CD8-positive, alpha-beta T cell (primary cell): ENCODE measurements at places on chromosomes 6 and 20.

DNA sequence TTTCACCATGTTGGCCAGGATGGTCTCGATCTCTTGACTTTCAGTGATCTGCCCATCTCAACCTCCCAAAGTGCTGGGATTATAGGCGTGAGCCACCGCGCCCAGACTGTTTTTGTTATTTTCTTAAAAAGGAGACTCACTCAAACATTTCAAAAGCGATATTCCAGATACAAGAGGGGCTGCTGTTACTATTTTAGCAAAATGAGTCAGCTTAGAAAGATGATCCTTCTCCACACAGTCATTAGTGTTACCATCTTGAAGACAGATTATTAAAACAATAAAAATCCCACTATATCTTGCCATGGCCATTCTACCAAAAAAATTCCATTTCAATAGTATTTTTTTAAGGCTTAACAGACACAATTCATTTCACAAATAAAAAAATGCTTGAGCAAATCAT lies 102.8 kb downstream of the PREP start:
- DNase-seq: no peak

- no peak for DNase-seq
These were observed 117.0 kb downstream of the ANKRD60 start for GRCh38 chr20:58111310-58112016.

- DNase-seq: no peak
These were observed 283.7 kb downstream of the BTBD3 start for GRCh38 chr20:12201289-12201991.

DNA sequence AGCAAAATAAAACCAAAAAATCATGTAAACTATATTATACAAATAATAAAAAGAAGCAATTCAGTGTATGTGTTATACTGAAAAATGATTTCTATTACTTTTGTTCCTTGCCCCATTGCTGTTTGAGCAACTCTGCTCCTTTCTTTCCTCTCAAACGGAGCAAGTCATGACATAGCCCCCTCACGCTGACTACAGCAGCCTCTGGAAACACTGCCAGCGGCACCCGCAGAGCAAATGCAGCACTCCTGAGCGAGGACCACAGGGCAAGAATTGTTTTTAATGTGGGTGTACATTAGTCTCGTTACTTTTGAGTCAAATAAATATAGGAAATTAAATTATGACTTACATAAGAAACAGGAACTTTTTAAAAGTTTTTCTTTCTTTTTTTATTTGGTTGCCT lies 350.1 kb upstream of the HSF2 start:
- DNase-seq: no peak

DNA sequence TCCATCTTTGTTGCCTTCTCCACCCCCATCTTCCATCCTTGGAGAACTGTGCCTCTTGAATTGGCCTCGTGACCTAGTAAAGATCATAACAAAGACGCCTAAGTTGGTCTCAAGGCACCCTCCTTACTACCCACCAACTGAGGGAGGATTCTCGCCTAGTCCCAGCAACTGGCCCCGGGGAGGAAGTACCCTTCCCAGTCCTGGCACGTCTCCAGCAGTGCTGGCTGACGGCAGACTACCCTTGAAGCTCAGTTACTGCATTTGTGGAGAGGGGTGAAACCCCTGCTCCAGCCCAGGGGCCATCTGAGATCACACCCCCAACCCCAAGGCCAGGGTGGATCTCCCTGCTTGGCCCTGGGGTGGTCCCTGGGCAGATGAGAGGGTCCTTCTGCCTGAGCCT lies 2.1 kb upstream of the OSBPL2 start:
- DNase-seq: no peak

DNA sequence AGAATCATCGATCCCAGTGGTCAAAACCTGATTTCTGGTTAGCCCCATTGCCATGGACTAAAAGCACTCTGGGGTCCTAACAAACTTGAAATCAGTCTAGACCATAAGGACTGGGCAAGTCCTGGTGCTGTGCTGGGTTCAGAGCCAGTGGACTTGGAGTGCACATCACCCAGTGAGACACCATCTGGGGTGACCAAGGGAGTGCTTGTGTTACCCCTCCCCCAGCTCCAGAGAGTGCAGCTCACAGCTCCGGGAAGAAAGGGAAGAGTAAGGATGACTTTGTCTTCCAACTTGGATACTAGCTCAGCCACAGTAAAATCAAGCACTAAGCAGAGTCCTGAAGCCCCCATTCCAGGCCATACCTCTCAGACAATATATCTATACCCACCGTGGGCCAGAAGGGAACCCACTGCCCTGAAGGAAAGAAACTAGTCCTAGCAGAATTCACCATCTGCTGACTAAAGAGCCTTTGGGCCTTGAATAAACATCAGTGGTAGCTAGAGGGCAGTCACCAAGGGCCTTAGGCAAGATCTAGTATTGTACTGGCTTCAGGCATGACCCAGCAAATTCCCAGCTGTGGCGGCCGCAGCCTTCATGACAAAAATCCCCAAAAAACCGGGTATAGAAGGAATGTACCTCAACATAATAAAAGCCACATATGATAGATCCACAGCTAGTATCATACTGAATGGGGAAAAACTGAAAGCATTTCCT lies 153.5 kb upstream of the OGFRL1 start:
- no peak for DNase-seq

GRCh38 chr6:44072452-44072958 lies 54.7 kb downstream of the MRPL14 start:
- no peak for DNase-seq

GRCh38 chr6:169527306-169527705 lies 174.5 kb downstream of the WDR27 start:
- DNase-seq: no peak

DNA sequence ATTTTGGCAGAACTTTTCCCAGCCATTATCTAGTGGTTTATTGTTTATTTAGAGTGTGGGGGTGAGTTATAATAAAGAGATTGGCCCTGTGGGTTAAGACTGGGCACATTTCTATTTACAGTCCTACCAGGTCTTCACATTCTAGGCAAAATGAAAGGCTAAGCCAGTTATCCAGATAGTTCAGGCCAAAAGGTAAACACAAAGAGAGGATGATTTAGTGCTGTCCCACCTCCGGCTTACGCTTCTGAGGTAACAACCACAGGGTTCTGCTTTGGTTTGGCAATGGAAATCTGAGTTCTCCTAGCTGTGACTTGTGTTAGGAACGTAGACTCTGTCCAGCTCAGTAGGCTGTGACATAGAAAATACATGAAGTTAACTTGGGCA lies 50.3 kb upstream of the PTPRK start:
- DNase-seq: no peak

GRCh38 chr20:54435015-54435414 lies 40.4 kb upstream of the DOK5 start:
- no peak for DNase-seq

DNA sequence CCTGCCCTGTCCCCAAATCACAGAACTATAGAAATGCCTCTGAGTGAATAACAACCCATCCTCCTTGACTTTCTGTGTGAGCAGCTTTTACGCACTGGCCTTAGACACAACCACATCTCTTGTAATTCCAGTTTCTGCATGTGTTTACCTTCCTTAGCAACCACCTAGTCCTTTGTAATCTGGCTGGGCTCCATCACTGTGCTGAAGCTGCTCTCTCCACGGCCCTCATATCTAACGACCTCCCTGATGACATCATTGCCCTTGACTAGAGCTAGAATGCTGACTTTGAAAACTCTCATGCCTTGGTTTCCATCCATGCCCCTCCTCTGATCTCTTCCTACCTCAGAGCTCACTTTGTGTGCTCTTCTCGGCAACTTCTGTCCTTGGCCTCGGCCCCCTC lies 30.5 kb upstream of the GLP1R start:
- no peak for DNase-seq

DNA sequence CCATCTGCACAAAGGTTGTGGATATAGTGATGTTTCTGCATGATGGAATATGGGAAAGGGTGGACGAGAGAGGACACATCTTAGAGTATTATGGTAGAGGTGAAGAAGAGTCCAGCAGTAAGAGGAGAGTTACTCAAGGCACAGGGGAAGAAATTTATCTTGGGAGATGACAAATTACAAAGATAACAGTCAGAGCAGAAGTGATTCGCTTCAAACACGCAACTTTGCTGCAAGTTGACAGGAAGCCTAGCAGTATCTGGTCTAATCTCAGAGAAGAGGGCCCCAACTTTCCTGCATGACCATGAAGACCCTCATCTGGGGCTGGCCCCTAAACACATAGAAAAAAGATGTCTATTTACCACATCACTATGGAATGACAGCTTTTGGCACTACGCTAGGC lies 1.2 kb upstream of the CALHM6 start:
- DNase-seq: no peak
